ENCODE measurements at places on chromosomes 4 and X.

DNA sequence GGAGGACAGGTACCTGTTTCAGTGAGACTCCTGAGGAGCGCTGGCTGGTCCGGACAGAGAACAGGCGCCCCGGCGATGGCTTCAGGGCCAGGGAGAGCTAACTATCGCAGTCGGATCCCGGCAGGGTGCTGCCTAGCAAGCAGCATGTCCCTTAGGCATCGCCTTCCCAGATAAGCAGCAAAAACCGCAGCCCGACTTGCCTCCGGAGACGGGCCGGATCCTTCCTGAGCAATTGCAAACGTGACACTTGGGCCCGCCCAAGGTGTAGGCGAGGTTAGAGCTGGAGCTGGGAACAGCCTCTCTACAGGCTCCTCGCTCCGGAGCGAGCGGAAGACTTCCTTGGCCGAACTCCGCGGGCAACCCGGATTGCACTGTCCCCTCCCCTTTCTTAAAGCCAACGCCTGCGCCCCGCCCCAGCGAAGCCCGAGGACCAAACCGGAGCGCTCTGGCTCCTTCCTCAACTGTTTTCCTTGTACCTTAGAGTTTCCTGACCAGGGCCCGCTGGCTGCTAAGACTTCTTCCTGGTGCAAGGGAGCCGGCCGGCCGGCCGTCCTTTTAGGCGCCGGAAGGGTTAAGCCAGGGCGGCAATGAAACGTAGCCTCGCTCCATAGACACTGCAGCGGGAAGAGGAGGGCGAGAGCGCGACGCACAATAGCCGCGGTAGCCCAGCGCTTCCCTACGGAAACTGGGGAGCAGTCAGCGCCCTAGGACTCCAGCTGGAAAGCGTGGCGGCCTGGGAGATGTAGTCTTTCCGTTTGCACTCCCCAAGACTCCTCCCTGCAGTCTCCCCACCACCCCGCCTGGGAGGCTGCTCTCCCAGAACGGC, at the start of gene OPHN1:
Gene OPHN1 (minus strand): TSS at position 341 of the 826 bp plus-strand sequence. CDS start 475 bp downstream, outside the sequence.
- DNase-seq: peak; percentile 76

GRCh38 chr4:30769093-30769492, 48.9 kb downstream of the PCDH7 start:
- DNase-seq: no peak

DNA sequence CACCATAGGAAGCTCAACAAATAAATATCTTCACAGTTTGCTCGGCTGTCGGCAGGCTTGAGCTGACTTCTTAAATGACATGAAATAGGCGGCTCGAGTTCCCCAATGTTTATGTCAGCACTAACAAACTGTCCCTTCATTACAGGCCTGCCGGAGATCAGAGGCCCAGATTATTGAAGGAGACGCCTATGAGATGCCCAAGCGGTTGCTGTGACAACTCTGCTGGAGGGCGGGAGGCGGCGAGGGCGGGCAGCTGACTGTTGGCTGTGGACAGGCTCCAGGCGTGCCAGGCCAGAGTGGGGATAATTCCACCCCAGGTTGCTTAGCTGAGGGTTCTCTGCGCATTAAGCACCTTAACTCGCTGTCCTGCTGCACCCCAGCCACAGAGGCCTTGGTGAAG, 39.2 kb upstream of the MSX1 start:
- no peak for DNase-seq

DNA sequence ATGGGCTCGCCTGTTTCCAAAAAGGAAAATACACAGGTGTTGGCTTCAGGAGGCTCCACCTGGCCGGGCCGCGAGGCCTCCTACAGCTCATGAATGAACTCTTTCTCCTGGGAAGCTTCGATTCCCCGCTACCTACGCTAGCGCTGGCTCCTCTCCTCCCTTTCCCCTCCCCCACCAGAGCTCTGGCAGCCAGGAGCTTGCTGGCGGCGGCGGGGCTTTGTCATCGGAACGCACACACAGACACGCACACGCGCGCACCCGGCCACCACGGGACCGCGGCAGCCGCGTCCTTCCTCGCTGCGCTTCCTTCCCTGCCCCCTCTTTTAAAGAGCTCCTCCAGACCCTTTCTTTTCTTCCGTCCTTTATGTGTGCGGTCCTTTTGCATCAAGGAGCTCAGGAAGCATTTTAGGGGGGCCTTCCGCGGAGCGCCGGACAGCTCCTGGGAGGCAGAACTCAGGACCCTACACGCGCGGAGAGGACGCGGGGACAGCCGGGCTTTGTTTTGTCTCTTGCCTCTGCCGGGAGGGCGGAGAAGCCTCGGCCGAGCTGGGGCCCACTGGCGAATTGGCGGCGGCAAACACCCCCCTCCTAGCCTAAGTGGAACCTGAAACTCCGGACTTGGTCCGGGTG, 70.2 kb upstream of the BCOR start:
- no peak for DNase-seq

GRCh38 chr4:94515365-94515764, 63.6 kb downstream of the PDLIM5 start:
- no peak for DNase-seq

DNA sequence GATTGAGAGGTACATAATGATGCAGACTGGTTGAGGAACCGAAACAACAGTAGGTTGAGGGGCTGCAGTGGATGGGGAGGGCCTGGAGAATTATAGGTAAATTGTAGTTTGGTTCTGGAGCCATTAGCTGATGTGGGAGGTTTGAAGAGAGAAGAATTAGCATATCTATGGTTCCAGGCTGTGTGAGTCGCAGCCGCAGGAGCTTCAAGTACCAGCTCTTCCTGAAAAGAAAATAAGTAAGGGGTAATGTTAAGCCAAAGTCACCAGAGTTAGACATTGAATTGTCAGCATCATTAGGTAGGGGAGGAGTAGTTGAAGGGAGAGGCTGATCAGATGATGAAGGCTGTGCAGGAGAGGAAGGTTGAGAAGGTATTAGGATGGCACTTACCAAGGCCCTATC, 29.5 kb downstream of the PF4 start:
- DNase-seq: no peak

DNA sequence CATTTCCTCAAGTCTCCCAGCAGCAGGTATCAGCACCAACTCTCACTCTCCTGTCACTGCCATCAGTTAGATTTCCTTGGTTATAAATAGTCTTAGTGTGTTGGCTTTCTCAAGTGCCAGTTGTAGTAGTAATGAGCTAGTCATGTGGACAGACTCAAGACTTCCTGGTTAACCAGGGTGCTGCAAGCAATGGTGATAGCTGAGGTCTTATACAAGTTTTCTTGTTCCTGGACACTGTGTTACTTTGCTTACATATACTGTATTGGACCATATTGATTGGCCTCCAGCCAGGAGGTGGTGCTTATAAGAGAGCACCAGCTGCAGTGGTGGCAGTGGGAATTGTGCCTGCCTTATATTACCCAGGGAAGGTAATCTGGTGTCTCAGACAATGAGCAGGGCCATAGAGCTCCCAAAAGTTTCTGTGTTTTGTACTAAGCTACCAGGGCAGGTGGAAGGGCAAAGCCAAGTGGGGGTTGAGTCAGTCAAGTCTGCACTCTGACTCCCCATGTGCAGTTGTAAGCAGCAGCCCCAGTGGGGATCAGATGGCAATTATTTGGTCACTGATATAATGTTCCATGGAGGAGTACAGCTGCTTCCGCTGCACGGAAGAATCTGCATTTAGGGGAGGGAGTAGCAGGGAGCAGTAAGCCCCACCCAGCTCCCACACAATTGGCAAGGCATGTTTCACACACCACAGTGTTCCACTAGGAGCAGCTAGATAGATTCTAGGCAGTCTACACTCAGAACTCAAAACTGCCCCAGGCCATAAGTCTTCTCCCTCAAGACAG, 24.1 kb upstream of the ZDHHC15 start:
- DNase-seq: peak; percentile 69

DNA sequence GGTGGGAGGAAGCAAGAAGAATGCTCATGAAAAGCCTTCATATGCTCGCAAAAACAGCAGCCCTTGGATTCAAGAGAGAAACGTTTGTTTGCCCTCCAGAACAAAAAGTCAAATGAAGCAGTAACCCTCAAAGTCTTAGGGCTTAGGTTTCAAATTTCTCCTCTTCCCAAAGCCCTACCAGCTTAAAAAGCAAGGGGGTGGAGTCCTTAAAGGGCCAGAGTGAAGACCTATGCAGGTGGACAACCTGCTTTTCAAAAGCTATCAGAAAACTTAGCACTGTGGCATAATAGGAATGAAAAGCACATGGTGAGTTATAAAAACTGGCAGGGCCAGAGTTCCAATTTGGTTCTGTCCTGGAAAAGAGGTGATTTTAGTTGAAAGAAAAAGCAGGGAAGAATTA, 253.3 kb downstream of the NAP1L3 start:
- no peak for DNase-seq
